ENCODE measurements at places on chromosomes 12 and 14.
A peak's percentile ranks its signal among the peaks of the same experiment; 100 is the strongest.

DNA sequence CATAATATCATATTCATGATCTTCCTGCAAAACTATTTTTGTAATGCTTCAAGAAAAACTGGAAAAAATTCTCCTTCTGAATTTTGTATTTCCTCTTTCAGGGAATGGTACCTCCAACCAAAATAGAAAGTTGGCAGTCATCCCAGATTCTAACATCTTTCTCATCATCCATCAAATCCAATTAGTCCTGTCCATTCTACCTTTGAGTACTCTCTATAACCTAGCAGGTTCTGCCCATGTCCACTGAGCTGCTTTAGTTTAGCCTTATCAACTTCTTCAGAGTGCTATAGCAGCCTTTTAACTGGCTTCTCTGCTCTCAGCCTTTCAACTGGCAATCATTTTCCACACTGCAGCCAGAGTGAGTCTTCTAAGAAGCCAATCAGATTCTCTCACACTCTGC, 236.2 kb downstream of the AKAP6 start:
- no peak for DNase-seq

- peak; percentile 17 for DNase-seq
These were observed 578 bp downstream of the DCAF5 start for GRCh38 chr14:69152181-69152901.

DNA sequence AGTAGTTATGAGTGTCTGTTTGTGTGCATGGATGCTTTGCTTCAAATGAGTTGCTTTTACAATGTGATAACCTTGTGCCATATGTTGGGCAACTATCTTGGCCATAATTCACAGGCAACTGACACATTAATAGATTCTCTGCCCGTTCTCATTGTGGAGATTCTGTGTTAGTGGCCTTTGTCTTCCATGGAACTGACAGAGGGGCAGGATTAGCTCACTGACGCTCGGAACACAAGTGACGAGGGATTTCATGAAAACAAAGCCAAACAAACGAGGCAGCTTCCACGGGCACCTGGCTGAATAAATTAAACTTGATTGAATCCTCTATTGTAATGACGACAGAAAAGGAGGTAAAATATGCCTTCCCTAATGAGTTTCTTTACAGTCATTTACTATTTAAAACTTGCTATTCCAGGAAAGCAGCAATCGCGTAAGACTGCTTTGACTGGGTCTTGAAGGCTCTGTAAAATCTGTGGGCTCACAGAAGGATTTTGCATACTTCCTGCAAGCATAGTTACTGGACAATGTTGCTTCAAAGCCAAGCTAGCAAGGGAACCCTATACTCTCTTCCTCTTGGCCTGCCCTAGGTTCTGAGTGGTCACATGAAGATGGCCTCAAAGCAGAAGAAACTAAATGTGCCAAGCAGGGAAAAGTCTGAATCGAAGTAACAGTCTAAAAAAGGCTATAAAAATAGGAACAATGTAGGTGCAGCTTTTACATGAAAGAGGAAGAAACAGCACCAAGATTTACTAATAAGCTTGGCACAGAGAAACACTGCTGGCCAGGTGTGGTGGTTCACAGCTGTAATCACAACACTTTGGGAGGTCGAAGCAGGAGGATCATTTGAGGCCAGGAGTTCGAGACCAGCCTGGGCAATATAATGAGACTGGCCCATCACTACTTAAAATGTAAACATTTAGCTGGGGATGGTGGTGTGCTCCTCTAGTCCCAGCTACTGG, 28.1 kb upstream of the SINHCAF start:
- DNase-seq: no peak

- DNase-seq: no peak
These were observed 444.8 kb downstream of the ADAMTS20 start for GRCh38 chr12:43107026-43107775.

DNA sequence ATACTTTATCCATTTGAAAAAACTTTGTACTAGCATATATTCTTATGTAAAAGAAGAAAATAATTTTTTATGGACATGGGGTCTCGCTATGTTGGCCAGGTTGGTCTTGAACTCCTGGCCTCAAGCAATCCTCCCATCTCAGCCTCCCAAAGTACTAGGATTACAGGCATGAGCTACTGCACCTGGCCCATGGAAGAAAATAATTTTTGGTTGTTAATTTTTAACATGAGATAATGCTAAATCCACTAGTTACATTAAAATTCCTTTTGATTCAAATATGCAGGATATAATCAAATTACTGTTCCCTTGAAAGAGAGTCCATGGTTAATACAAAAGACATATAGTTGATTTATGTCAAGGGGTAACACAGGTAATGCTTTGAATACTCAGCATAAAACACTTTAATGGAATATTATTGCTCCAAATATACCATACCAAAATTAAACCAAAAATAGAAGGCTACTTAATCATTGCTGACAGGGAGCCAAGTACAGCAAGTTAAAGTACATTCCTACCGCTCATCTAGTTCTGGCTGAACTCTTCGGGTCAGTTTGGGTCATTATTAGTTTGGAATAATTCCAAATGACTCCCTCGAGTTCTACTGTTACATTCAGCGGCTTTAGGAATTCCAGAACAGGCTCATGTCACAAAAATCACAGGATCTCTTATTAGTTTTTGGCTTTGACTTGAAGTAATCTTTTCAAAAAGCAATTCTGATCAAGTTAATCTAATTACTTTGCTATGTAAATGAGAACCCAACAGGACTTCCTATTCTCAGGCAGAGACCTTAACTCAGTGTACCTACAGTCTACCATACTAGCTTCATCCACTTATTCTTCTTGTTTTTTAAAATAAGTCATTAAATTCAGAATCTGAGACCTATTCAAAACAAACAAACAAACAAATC, 6.1 kb downstream of the SOS2 start:
- no peak for DNase-seq

GRCh38 chr14:79764323-79764722, 447.0 kb downstream of the DIO2 start:
- no peak for DNase-seq

GRCh38 chr12:50924439-50925341, 27.7 kb upstream of the HIGD1C start:
- no peak for DNase-seq

DNA sequence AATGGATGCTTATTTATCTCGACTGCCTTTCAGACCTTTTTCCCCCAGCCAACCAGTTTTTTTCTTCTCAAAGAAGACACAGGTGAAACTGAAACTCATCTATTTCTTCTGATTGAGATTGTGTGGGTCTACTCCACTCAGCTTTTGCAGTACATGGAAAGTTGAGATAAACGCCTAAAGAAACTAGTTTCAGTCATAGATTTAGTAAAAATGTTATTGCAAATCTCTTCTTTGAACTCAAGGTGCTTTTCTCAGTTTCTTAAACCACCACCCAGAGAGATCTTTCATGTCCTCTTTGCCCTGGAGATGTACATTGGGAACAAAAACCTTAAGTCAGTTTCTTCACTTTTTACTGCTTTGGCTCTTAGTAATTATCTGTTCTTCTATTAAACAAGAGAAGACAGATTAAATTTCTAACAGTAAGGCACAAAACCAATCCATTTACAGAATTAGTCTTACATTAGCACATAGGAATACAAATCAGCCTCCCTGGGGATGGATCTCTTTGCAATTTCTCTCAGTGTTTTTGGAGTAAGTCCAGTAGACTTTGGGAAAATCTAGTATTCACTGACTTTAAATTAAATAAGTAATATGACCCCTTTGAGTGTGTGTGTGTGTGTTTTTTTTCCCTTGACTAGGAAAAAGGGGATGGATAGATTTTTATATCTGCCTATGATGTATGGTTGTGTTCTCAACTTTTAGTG, 11.6 kb downstream of the FBXW8 start:
- no peak for DNase-seq

GRCh38 chr12:83318386-83319098, 631.8 kb downstream of the TMTC2 start:
- no peak for DNase-seq

DNA sequence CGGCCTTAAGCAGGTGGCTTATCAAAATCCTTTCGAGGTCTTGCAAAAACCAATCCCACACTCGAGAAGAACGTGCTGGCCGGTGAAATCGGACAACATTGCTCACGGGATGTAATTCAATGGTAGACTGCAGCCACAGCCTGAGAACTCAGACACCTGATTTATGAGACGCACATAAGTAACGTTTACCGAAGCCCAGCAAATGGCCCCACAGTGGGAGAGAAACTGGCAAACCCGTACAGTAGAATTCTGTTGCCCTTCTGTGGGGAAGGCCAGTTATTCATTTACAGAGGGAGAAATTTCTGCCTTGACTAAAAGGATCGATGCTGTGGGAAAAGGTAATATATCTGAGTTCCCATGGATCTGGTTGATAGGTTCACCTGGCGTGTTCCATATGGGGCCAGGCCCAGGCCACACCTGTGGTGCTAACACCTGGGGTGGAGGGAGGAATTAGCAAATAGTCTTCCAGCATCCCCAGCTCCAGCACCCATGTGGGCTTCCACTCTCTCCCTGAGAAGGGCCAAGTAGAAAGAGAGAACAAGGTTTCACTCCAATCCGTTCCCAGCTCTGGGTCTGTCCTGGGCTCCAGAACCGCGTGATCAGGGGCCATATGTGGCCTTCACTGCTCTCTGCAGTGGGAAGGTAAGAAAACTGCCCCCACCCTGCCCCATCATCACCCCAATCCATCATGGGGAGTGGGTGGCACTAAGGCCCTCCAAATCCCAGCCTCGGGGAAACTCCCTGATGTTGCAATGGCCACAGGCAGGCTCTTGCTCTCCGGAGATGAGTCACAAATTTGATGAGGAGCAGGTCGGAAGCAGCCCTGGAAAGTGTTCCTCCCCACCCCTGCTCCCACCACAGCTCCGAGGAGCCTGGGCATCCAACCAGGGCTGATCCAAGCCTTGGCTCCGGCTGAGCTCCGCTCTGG, 12.7 kb downstream of the BDKRB1 start:
- DNase-seq: no peak

DNA sequence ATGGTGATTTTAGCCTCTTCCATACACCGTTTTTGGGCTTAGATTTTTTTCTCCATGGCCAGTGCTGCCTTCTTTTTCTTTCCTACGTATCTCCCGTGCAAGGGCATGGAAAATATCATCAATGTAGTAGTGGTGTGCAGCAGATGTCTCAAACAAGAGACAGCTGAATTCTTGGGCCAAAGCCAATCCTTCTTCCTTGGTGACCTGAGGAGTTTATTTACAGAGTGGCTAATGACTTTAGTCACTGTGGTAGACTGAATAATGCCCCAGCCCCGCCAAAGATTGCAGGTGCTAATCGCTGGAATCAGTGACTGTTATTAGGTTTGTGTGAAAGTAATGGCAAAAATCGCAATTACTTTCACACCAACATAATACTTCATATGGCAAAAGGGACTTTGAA, 235.5 kb upstream of the NOS1 start:
- no peak for DNase-seq

DNA sequence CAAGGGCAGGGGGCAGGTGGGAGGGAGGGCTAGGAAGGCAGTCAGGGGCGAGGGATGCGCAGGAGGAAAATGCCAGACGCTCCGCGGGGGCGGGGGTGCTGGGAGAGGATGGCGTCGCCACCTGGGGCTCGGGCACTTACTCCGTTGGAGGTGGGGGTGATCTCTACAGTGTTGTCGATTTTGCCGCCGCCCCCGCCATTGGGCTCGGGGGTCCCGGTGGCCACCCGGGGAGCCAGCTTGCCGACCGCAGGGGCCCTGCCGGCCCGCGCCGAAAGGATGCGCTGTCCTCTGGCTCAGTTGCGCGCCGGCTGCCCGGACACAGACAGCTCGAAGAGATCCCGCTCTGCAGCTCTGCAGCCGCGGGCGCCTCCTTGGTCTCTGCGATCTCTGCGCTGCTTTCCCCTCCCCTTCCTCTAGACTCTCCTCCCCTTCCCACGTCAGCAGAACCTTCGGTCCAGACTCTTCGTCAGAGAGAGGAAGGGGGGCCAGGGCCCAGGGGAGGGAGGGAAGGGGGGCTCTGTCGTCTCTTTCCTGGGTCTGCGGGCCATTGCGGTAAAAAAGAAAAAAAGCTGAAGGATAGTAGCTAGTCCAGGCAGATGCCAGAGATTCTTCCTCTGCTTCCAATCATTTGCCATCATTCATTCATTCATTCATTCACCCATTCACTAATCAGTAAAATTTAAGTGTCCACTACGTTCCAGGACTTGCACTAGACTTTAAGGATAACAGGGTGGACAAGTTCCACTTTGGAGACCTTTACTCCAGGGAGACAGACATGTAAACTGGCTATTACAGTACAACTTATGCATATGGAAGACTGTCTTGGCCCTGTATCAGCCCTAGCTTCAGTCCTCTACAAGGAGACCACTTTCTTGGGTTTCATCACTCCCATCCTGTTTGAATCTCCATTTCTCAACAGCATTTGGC, at the start of gene SLC22A17:
TSS of gene SLC22A17 (minus strand) at position 382 of the 927 bp plus-strand sequence.
- peak; percentile 17 for DNase-seq

GRCh38 chr12:119692997-119693396, 25.1 kb downstream of the PRKAB1 start:
- no peak for DNase-seq

GRCh38 chr12:57213763-57214397, 2.7 kb upstream of the NXPH4 start:
- no peak for DNase-seq

DNA sequence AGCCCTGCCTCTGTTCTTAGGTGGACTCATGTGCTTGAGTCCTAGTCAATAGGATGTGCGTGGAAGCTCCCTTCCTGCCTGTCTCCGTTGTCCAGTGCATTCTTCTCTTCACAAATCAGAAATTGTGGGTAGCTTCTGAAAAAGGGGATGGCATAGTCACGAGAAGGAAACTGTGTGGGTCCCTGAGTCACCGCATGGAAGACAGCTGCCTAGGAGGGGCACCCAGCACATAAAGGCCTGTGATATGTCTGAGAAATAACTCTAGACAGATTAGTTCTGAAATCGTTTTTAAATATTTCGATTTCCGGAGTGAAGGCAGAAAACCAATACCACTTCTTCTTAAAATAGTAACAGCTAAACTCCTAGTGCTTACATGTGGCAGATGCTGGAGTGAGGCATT, 974.4 kb downstream of the BCL11B start:
- no peak for DNase-seq

- DNase-seq: no peak
These were observed 174.8 kb upstream of the CDKN3 start for GRCh38 chr14:54221971-54222370.

GRCh38 chr12:34345801-34346200, 323.5 kb downstream of the ALG10 start:
- no peak for DNase-seq

GRCh38 chr14:85338895-85339294, 191.0 kb upstream of the FLRT2 start:
- DNase-seq: no peak

GRCh38 chr12:72390146-72390545, 118.0 kb downstream of the TRHDE start:
- no peak for DNase-seq

- no peak for DNase-seq
These were observed 19.3 kb downstream of the GXYLT1 start for GRCh38 chr12:42125388-42125767.

GRCh38 chr14:92105073-92105892, 1.1 kb downstream of the ATXN3 start:
- DNase-seq: no peak

DNA sequence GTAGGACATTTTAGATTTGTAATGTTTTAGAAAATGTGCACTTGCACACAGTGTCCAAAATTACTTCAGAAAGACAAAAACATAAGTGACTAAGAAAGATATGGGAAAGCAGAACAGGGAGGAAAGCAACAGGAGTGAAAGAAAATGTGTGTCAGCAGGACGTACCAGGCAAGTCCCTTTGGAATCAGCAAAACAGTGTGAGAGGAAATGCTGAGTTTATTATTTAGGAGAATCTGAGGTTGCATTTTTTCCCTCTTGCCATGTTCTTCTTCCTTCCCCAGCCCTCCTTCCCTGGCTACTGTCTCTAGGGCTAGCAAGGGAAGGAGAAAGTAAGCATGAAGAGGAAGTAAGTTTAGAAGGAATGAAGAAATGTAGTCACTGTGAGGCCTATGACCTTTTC, 67.7 kb upstream of the CD163 start:
- DNase-seq: no peak

GRCh38 chr12:47122602-47123001, 42.8 kb upstream of the AMIGO2 start:
- DNase-seq: no peak
